ENCODE measurements at places on chromosomes 7 and 10.

DNA sequence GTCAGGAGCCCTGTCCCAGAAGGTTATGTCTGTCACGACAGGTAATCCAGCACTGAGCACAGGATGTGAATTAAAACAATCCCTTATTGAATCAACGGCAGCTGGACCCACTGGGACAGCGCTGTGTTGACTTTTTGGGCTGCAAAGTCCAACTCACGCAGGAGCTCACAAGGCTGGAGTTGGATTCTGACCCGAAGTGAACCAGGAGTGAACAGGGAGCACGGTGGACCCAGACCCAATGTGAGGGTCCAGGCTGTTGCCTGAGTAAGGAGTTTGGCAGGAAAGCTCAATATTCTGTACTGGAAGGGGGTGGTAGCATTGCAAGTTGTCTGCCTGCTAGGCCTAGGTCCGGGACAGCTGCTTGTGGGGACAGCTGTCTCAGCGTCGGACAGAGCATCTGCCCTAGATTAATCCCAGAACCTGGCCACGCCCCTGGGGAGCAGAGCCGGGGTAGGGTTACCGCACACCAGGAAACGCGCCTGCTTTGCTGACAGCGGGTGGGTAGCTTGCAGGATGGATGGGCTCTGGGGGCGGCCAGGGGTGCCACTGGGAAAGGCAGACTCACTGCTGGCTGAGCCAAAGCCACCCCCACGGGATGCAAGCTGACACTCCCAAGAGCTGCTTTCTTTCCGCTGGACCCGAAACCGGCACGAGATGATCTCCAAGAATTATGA, 24.0 kb downstream of the COL26A1 start:
- no peak for DNase-seq

GRCh38 chr7:84704380-84704779, 482.5 kb downstream of the SEMA3D start:
- DNase-seq: no peak

DNA sequence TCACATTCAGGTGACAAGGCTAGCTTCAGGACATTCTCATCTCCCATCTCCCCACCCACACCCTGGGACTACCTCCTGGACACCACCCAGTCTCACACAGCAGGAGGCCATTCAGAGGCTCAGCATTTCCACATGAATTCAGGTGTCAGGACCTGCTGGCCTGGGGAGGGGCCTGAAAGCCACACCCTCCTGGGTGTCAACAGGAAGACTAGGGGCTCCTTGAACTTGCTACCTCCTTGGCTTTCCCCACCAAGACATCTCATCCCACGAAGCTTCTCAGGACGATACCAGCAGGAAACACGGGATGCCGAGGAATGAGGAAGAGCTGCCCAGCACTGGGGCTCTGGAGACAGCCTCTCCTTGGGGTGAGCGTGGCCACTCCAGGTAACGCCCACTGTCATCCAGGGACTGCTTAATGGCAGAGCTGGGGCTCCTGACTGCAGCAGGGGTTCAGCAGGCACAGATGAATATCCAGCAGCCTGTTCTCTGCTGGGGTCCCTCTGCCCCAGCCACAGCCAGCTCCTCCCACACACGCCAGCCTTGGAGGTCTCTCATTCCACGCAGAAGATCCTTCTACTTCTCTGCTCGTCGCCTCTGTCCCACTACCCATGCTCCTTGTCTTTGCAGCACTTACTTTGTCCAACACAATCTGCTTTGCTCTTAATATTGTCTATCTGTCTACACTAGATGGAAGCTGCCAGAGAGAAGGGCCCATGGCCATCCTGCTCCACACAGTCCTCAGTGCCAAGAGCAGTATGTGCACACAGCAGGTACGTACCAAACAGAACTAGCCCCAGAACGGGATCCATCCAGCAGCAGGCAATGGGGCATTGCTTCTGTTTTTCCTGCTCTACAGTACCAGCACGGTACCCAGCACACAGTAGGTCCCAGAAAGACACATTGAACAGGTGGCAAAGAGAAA, 88.7 kb downstream of the FAM53B start:
- DNase-seq: no peak

GRCh38 chr7:4747746-4748145, 27.7 kb upstream of the AP5Z1 start:
- DNase-seq: no peak

DNA sequence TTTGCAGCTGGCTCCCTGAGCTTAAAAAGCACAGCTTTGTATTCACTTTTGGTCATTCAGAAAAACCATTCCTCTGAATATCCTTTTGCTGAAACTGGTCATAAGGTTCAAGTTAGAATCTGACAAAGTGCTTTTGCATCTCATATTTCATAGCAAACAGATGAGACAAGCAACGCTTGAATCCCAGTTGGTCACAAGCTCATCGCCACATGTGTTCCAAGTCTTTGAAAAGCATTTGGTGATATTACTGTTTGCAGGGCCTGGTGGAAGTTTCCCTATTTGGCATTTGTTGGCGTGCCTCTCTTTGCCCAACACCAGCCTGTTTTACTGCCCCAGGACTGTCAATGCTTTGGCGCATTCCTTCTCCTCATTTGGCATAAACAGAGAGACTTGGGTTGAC, 10.3 kb downstream of the TACC2 start:
- DNase-seq: no peak

DNA sequence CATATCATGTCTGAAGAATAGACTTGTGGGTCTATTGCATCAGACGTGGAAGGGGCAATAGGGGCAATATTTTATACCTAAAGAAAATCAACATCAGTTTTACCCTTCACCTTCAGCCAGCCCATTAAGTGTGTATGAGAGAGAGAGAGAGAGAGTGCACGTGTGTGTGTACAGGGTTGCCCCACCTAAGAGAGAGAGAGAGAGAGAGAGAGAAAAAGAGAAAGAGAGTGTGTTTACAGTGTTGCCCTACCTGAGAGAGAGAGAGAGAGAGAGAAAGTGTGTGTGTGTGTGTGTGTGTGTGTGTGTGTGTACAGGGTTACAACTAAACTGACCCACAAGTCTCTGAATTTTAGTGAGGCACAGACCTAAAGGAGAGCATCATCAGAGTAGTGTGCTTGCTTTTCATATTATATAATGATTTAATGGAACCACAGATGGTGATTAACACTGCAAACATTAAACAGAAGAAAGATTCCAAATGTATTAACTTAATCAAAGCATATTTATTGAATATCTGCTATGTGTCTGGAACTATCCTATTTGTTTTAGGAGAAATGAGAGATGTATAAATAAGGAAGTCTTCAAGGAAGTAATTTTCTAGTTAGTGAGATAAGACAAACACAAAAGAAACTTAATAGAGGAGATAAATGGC, 66.8 kb downstream of the CD36 start:
- DNase-seq: no peak

- no peak for DNase-seq
These were observed 547.4 kb downstream of the PHTF2 start for GRCh38 chr7:78345979-78346378.

DNA sequence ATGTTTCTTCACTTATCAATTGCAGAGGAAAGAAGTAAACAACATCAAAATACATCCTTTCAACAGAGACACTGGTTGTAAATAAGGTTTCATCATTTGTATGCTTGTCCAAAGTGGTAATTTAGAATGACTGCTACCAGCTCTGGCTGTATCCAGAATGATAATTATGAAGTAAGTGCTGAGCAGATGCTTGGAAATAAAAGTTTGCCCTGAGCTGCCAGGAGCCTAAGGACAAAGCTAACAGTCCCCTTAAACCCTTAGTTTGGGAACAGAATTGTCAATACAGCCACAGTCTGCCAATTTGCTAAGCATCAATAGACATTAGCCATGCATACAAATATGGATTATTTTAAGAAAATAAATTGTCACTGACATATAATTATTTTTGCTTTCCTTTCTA, 147.0 kb upstream of the SLC13A1 start:
- DNase-seq: no peak

- no peak for DNase-seq
These were observed 119.6 kb downstream of the DOCK1 start for GRCh38 chr10:127024685-127025435.

GRCh38 chr7:5701085-5701914, 80.2 kb downstream of the RNF216 start:
- no peak for DNase-seq

DNA sequence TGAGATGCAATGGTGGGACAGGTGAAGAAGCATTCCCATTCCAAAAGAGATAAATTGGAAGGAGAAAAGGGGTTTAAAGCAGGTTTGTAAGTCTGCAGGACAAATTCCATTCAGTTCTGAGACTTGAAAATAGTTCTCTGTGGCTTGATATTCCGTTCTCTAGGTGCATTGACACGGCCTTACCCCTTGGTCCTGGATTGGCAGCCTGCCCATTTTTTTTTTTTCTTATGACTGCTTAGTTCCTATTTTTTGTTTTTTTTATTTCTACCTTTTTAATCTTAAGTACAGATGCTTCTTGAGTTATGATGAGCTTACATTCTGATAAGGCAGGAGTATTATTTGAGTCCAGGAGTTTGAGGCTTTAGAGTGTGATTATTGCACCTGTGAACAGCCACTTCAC, 70.6 kb downstream of the MLLT10 start:
- DNase-seq: no peak

GRCh38 chr10:115941361-115941771, 331.6 kb downstream of the GFRA1 start:
- no peak for DNase-seq

DNA sequence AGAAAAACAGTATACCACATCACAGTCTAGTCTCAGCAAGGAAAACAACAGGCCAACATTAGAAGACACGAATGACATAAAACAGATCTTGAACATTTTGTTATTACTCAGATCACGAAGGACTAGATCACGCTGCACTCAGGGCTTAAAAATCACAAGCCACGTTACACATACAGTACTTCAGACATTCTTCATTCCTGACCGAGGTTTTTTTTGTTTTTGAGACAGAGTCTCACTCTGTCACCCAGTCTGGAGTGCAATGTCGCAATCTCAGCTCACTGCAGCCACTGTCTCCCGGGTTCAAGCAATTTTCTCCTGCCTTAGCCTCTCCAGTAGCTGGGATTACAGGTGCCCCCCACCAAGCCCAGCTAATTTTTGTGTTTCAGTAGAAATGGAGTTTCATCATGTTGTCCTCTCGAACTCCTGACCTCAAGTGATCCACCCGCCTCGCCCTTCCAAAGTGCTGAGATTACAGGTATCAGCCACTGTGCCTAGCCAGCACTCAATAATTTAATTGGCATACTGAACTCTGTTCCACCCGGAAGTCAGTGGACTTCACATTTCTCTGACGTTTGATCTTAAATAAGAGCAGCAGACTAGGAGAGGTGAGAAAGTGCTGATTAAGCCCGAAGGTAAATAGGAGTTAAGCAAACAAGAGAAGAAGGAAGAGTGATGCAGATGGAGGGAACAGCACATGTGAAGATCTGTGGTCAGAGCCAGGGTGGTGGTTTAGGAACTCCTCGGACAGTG, 3.5 kb downstream of the AIMP2 start:
- DNase-seq: no peak

DNA sequence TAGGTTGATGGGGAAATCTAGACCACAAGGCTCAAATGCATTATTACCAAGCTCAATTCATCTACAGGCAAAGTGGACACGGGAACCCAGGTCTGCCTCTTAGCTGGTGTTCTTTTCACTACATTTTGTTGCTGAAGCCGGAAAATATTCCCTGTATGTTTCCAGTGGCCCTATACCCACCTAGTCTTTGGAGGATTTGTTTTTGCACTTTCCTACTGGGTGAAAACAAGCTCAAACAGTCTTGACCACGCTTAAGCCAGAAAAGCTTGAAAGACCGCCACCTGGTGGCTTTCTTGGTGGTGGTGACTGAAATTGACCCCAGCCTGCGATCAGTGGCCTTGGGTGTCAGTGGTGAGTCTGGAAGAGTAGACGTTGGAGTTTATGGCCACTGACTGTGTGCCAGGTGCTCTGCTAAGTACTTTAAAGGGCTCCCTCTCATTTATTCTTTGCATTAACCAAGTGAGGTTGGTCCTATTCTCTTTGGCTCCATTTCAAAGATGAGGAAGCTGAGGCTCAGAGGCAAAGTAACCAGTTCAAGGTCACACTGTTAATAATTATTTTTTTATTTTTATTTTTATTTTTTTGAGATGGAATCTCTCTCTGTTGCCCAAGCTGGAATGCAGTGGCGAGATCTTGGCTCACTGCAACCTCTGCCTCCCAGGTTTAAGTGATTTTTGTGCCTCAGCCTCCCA, 11.1 kb upstream of the CRTAC1 start:
- DNase-seq: peak; percentile 42

DNA sequence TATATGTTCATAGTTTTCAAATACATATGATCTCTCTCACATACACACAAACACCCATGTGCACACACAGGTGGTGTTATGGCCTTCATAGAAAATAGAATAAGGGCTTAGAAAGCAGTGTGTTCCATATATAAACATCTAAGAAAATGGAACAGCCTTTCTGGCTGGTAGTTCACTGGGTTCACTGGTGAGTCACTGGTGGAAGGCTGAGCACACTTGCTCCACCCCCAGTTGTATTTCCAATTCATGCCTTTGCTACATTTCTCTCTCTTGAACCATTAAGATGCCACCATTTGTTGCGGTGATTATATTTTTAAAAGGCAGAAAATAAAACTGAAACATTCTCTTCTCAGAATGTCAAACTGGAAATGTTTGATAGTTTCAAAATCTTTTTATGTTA, 252.1 kb downstream of the GLI3 start:
- DNase-seq: no peak

- no peak for DNase-seq
These were observed 34.0 kb downstream of the FGF8 start for GRCh38 chr10:101741938-101742337.

GRCh38 chr10:98150544-98150943, 16.1 kb downstream of the R3HCC1L start:
- DNase-seq: no peak

DNA sequence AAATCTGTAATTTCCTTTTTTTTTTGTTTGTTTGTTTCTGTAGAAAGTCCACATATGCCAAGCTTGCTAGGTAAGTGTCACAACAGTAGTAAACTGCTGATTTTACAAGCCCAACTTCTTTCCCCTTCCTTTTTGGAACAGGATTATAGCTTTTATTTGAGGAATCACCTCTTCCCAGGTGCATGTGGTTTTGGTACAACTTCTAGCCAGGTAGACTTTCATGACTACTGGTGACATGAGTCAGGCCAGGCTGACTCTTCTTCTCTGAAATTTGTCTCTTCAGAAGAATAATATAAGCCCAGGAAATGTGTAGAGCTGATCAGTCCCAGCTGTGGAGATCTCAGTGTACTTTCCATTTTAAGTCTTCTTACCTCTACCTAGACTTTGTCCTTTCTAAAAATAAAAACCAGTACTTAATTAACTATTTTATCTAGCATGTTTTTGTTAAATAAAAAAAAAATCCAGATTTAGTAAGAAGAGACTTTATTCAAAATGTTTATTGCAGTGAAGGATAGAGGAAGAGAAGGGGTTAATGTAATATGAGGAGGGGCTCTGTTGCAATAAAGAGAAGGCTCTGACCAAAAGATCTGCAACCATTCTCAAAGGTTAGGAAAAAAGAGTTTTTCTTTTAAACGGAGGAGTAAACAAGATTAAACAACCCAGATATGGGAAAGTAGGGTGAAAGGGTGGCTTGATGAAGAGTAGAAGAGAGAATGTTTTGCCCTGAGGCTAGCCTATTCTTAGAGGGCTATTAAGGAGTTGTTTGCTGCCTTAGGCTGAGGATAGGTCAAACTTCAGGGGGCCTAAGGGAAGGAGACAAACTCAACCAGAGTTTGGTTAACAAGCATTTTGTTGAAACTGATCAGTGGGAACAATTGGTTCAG, 664.2 kb downstream of the SORCS1 start:
- DNase-seq: no peak

GRCh38 chr10:75049316-75050148, 61.9 kb upstream of the SAMD8 start:
- DNase-seq: no peak

- no peak for DNase-seq
These were observed 51.4 kb downstream of the ABCB4 start for GRCh38 chr7:87424075-87424474.

All from germinal center (tissue), 1 donor.